ENCODE measurements at places on chromosomes 7 and 10. TPM values are rescaled to one million over a fixed set of nuclear protein-coding genes. Genes with fewer than 3 reads are reported as not detected.

Gene ANXA8
- not detected for total RNA-seq

Gene TBXAS1
- 1.1 TPM for total RNA-seq

Gene SKIDA1
- total RNA-seq, result 8.2 TPM

Gene LRRN3
- 0.20 TPM for total RNA-seq

Gene FAM131B
- 38.2 TPM for total RNA-seq

Gene SLIT1
- 1.2 TPM for total RNA-seq

Gene NRAP
- total RNA-seq, result not detected

Gene PIK3CG
- not detected for total RNA-seq

Gene LEP
- total RNA-seq, result not detected

Gene CLRN3
- not detected for total RNA-seq

Gene ACTL6B
- total RNA-seq, result 2.1 TPM

Gene PON3
- not detected for total RNA-seq

Gene GIMAP8
- not detected for total RNA-seq

Gene NPFFR1
- 0.06 TPM for total RNA-seq

Gene TWIST1
- total RNA-seq, result 0.31 TPM

Gene COL28A1
- total RNA-seq, result 0.22 TPM

Gene RASA4B
- 2.6 TPM for total RNA-seq

Gene AKR1C3
- total RNA-seq, result 4.6 TPM
